ENCODE measurements at places on chromosomes 2 and 18. TPM values are rescaled to one million over a fixed set of nuclear protein-coding genes. Genes with fewer than 3 reads are reported as not detected.

The ANKRD36 gene
- total RNA-seq: 172 TPM

The RESP18 gene
- not detected for total RNA-seq

The GNAL gene
- total RNA-seq: 6.1 TPM

The TBC1D8 gene
- 19.0 TPM for total RNA-seq

The COBLL1 gene
- total RNA-seq: 51.8 TPM

The PDK1 gene
- total RNA-seq: 17.7 TPM

The SCN9A gene
- 32.9 TPM for total RNA-seq

The HPCAL1 gene
- total RNA-seq: 10.0 TPM

The FAP gene
- total RNA-seq: 57.7 TPM

The MYO5B gene
- 8.8 TPM for total RNA-seq

The POTEJ gene
- total RNA-seq: not detected

The MAP3K19 gene
- not detected for total RNA-seq

The MC5R gene
- total RNA-seq: not detected

The RAD51AP2 gene
- total RNA-seq: 0.26 TPM

The AKAIN1 gene
- total RNA-seq: not detected

The LINC00305 gene
- not detected for total RNA-seq

The CD207 gene
- total RNA-seq: not detected

The GALNT5 gene
- 23.4 TPM for total RNA-seq

The NAT8 gene
- not detected for total RNA-seq

The PROM2 gene
- 13.6 TPM for total RNA-seq

The NGEF gene
- 4.1 TPM for total RNA-seq

The KANSL3 gene
- total RNA-seq: 44.4 TPM

The ARPC2 gene
- total RNA-seq: 206 TPM

The CHAC2 gene
- 2.3 TPM for total RNA-seq

The EML6 gene
- 3.9 TPM for total RNA-seq

The ABCG5 gene
- total RNA-seq: not detected

The DSG3 gene
- 1.0 TPM for total RNA-seq

The COX5B gene
- total RNA-seq: 161 TPM

The EIF2AK3 gene
- total RNA-seq: 64.5 TPM

The REG1B gene
- not detected for total RNA-seq

The TTR gene
- total RNA-seq: not detected

The SP9 gene
- total RNA-seq: not detected

The PSMA8 gene
- not detected for total RNA-seq

The GALR1 gene
- total RNA-seq: 1.1 TPM

The MFSD6 gene
- 16.3 TPM for total RNA-seq

The KCNS3 gene
- total RNA-seq: 14.9 TPM

The PLEKHM3 gene
- 30.1 TPM for total RNA-seq

The KCNF1 gene
- 0.32 TPM for total RNA-seq

The DAW1 gene
- total RNA-seq: 0.16 TPM

Measured in urinary bladder (tissue), 4 donors.